Head of caudate nucleus (tissue), 42 donors: ENCODE measurements at places on chromosomes 11 and 22.

- DNase-seq = no peak
Measured at GRCh38 chr22:24985826-24986214, 33.3 kb downstream of the KIAA1671 start.

DNA sequence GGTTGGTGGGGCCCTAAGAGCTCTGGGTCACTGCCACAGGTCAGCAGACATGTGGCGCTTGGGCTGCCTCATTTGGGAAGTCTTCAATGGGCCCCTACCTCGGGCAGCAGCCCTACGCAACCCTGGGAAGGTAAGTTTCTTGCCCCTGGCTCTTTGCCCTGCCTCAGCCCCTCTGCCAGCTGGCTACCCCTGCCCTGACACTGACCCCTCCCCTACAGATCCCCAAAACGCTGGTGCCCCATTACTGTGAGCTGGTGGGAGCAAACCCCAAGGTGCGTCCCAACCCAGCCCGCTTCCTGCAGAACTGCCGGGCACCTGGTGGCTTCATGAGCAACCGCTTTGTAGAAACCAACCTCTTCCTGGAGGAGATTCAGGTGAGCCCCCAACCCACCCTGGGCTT lies 1.9 kb downstream of the SCYL1 start:
- no peak for DNase-seq

DNA sequence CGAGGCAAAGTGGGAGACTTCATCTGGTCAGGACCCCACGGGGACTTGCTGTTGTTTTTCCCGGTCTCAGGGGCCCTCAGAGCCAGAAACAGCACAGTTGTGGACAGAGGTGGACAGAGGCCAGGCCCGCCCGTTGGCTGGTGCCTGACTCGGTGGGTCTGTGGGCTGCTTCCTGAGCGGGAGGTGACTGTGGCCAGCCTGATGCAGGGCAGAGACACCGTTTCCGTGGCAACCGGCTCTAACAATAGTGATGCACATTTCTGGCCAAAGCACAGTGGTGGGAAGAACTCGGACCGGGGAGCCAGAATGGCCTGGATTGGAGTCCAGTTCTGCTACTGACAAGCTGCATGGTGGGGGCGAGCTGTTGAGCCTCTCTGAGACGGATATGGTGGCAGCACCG lies 58.7 kb upstream of the ATXN10 start:
- no peak for DNase-seq

DNA sequence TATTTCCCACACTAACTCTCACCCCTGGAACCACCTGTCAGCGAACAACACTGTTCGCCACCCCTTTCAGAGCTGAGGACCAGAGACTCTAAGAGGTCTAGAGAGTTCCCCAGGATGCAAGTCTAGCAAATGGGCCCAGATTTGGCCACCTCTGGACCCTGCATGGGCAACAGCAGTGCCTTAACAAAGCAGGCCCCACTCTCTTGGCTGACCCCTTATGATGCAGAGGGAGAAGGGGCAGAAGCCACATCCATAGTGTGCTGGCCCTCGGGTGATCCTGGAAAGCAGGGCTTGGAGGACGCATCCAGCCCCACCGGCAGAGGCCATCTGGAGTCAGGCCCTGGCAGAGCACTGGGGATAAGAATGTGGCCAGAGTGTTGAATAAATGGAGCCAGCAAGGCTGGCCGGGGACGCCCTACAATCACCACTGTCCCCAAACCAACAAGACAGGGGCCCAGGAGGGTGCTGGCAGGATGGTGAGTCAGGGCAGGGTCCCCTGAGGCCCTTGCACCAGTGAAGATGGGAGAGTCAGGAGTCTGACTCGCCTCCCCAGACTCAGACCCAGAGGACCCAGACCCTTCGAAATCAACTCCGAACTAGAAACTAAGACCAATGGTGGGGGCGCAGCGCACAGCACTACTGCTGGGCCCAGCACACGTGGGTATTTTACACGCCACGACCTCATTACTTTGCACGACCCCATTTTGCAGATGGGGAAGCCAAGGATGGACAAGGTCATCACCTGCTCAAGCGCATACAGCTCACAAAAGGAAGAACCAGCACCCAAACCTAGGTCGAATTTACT lies 6.5 kb downstream of the CSNK1E start:
- no peak for DNase-seq

GRCh38 chr22:31275018-31275417 lies 17.3 kb downstream of the PIK3IP1 start:
- DNase-seq = no peak

GRCh38 chr11:83272627-83273026 lies 13.5 kb downstream of the CCDC90B start:
- DNase-seq = no peak

DNA sequence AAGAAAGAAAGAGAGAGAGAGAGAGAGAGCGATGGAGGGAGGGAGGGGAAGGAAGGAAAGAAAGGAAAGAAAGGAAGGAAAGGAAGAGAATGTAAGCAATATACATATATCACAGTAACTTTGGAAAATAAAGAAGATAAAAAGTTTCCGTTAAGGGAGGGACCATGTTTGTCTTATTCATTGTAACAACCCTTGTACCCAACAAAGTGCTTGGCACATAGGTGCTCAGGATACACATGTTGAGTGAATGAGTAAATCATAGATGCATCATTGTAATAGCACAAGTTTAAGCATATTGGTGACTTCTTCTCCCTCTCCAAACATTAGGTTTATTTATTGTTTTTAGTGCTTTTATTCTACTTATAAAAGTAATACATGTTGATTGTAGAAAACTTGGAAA lies 39.7 kb upstream of the ZNRF3 start:
- DNase-seq = no peak

DNA sequence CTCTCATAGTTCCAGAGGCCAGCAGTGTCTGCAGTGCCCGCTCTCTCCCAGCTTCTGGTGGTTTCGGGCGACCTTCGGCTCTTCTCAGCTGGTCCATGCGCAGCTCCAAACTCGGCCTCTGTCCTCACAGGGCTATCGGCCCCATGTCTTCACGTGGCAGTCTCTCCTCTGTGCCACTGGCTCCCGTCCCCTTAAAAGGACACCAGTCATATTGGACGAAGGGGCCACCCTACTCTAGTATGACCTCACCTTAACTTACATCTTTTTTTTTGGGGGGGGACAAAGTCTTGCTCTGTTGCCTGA lies 13.8 kb downstream of the LTO1 start:
- no peak for DNase-seq

- no peak for DNase-seq
Measured at GRCh38 chr11:10975287-10975721, 117.5 kb upstream of the ZBED5 start.

DNA sequence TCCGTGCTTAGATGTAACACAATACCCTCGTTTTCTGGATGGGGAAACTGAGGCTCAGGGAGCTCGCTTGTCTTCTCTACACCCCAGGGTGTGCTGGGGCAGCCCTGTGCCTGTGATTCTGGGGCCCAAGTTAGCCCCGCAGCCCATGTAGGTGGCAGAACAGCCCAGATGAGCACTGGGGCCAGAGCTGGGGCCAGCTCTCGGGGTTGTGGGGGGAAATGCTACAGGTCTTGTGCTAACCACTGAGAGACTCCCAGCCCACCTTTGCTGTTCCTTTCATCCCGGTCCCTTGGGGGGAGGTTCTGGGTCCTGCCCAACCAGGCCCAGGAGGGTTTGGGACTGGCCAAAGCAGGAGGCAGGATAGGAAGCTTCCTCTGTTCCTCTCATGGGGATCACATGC lies 13.5 kb downstream of the MYEOV start:
- no peak for DNase-seq

DNA sequence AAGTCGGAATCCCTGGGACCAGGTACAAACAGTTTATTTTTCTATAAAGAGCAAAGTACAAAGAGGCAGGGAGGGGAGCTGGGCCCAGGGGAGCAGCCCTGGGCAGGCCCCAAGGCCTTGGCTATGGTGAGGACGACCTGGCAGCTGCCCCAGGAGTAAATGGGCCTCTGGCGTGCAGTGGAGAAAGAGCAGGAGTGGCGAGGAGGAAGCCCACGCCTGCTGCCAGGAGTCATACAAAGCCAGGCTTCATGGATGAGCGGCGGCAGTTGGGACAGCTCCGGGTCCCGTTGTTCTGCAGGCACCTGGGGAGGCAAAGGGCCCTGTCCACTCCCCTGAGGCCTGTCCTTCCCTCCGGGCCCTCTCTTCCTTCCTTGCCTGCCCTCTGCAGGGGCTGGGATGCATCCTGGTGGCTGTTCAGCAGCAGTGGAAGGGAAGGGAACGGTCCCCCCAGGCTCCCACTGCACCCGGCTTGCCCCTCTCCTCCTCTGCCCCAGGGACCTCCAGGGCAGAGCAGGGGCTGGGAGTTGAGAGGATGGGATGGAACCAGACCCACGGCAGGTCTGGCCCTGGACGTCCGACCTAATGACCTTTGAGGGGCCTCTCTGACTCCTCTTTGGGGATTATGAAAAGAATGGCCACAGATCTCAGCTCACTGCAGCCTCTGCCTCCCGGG lies 11.1 kb downstream of the RAPSN start:
- no peak for DNase-seq

DNA sequence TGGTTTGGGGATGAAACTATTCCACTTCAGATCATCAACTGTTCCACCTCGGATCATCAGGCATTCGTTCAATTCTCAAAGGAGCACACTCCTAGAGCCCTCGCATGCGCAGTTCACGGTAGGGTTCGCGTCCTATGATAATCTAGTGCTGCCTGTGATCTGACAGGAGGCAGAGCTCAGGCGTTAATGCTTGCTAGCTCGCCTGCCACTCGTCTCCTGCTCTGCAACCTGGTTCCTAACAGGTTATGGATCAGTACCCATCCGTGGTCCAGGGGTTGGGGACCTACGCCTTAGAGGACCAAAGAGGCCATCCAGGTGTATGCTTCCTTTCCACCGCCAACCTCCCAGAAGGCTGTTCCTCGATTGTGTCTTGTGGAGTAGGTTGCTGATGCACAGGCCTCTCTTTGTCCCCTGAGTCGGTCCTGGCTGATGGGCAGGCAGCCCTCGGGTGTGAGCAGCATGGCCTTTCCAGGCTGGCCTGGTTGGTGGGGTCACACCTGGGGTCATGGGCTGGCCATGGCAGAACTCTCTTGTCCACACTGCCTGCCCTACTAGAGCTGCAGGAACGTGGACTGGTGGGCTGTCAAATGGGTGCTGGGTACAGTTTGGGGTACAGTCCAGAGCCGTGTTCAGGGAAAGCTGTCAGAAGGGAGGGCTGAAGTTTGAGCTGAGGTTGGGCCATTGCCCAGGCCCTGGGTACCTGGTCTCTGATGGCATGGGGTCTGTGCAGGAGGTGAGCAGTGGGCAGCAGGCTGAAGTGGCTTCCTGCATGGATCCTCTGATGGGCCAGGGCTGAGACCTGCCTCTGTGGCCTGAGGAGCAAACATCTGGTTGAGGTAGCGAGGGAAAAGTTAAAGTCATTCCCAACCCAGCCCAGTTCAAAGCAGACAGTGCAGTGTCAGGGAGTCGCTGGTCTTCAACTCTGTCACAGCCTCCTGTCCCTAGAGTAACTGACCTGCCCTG lies 11.1 kb downstream of the PRDM11 start:
- DNase-seq = peak; percentile 57

DNA sequence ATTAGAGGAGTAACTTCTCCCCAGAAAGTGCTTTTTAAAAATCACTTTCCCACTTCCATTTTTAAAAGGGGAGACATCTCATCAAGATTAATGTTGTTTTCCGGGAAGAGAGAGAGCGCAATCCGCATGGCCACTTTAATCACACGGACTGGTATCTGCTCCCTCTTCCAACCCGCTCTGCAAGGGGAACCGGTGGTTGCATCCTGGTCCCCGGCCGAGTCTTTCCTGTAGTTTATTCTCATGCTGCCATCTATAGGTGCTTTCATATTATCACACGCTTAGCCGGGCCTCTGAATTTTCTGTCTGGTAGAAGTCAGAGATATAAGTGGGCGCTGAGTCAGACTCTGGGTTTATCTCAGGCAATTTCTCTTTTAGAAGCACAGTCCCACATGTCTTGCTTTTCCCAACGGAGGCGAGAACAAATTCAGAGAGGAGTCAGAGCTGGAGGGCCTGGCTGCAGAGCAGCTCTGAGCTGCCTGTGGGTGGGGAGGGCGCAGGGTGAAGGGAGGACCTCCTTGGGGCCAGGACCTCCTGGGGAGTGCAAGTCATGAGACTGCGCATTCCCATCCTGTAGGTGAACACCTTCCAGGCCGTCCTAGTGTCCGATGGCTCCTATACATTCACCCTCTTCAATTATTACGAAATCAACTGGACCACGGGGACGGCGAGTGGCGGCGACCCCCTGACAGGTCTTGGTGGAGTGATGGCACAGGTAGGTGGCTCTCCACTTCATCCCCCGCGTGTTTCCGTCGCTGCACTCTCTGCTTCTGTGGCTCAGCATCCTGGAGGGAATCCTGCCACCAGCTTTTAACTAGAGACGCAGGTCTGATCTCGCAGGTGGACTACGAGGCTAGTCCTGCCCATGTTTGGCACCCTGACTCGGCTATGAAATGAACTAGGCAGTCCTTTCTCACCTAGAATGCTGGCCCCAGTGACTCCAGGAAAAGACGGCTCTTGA lies 11.7 kb downstream of the TECTA start:
- peak; percentile 86 for DNase-seq

GRCh38 chr11:19101796-19102520 lies 15.0 kb upstream of the ZDHHC13 start:
- DNase-seq = no peak

- DNase-seq = no peak
Measured at GRCh38 chr11:77446911-77447629, 26.8 kb downstream of the PAK1 start.

DNA sequence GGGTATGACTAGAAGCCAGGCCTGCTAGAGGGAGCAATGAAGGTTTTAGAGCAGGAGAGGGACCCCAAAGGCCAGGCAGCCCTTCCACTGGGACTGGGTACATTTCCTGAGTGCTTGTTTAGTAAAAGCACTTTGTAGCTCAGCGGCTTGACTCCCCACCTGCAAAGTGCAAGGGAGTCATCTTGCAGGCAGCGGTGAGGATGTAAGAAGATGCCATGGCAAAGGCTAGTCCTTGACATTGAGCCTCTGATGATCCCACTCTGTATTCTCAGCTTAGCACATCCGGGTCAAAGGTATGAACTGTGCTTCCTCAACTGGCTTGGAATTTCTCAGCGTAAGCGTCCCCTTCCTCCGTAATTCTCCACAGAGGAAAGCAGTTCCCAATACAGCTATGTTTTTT lies 3.1 kb upstream of the UBE2L3 start:
- DNase-seq = no peak

DNA sequence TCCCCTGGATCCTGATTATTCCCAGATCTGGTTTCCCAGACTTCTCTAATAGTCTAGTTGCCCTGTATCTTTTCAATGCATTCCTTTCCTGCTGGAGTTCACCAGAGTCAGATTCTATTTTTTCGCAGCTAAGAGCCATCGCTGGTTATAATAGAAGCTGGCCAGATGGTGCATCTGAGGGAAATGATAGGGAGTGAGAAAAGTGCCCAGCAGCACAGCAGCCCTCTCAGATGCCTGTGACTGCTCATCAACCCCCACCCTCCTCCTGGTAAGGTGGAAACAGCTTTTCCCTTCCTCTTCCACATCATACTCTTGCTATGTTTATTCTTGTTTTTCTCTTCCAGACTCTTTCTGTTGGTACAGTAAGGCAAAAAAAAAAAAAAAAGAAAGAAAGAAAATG lies 12.8 kb downstream of the OR8A1 start:
- DNase-seq = no peak
